Activated CD4-positive, alpha-beta T cell treated with anti-CD3 and anti-CD28 coated beads for 4 hours (primary cell): ENCODE measurements at places on chromosomes 7 and 10.

DNA sequence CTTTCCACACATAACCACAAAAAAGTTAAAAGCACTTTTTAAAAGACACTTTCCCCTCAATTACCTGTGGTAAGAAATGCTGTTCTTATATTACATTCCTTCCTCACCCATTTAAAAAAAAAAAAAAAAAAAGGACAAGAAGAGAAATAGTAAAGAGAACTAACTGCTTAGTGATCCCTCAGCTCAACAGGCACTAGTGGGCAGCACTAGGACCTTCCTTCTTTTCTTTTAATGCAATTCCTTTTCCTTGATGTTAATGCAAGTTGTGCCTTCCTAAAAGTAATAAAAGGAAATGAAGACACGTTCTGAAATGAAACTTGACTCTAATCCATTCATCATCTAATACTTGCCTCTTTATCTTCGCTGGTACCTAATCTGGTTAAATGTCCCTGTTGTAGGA, 189.7 kb downstream of the TCF7L2 start:
- no peak for DNase-seq

GRCh38 chr10:436013-436697, 253.3 kb downstream of the DIP2C start:
- DNase-seq: no peak

- no peak for DNase-seq
These were observed 36.0 kb upstream of the GLI3 start for GRCh38 chr7:42272793-42273665.

GRCh38 chr7:140641524-140642195, 1.0 kb upstream of the DENND2A start:
- DNase-seq: no peak

DNA sequence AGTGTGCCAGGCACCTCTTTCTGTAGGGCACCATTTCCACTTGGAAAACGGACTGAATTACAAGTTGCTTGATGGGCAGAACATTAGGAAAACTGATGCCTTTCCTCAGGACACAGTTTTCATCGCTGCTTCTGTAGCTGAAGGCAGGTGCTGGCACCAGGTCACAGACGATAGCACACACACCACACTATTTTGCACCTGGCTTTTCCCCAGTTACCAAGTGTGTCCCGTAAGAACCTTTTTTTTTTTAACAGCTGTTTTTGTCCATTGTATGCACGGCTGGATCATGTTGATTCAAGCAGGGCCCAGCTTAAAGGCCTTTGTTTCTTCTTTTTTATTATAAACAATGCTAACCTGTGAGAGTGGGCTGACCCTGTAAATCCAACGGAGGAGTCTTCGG, 1.3 kb upstream of the GET4 start:
- no peak for DNase-seq

DNA sequence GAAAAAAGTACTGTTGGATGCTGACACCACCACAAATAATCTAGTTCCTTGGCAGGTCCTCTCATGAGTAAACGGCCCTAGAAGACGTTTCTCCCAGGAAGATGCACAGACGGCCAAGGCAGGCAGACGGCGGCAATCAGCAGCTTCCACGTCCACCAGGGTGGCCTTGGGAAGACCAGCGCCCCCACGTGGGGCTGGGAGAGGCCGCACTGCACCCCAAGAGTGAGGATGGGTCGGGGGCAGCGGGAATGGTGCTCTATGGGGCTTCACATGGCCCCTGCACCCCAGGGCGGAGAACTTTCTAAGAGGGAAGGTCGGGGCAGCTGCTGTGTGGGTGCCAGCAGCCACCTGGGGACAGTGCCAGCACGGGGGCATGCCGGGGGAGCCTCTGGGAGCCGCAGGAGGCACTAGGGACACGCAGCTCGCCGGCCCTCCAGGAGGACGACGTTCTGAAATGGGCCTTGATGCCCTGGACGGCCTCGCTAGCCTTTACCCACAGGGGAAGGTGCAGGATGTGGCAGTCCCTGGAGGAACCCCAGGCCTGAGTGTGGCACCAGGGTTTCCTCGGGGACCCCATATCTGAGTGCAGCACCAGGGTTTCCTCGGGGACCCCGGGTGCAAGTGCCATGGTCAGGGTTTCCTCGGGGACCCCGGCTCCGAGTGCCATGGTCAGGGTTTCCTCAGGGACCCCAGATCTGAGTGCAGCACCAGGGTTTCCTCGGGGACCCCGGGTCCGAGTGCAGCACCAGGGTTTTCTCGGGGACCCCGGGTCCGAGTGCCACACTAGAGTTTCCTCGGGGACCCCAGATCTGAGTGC, 539.9 kb downstream of the DNAJB6 start:
- no peak for DNase-seq

- DNase-seq: no peak
These were observed 166.0 kb upstream of the TCF7L2 start for GRCh38 chr10:112784022-112784461.

DNA sequence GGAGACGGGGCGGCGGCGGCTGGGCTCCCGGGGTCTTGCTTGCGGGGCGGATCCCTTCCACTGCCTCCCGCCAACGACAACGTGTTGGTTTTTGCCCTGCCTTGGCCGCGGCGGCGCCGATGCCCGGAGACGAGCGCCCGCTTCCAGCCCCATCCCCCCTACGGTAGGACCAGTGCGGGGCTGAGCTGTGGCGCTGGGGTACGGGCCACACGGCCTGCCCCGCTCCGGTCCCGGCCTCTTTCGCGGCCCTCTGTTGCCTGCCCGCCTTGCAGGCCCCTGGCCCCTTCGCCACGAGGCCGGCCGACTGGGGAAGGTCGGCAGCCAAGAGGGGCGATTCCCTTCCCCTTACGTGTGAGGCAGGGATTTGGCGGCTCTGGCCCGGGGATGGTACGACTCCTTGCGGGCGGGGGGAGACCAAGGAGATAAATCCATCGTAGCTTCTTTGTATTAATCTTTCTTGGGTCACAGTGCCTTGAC, 488 bp downstream of the EIF4H start:
- no peak for DNase-seq

DNA sequence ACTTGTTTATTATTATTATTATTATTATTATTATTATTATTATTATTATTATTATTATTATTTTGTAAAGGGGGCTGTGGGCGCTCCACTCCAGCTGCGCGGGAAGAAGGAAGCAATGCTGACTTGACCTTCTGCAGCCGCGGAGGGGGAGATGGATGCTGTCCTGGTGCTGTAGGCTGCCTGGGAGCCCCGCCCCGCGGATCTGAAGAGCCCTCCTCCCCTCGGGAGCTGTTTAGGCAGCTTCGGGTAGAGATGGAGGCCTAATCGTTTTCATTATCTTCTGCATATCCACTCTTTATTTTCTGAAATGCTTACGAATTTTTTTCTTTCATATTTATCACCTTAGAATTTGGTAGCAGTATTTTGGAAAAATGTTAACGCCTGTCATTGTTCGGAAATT, 101.2 kb upstream of the KLF6 start:
- DNase-seq: no peak

DNA sequence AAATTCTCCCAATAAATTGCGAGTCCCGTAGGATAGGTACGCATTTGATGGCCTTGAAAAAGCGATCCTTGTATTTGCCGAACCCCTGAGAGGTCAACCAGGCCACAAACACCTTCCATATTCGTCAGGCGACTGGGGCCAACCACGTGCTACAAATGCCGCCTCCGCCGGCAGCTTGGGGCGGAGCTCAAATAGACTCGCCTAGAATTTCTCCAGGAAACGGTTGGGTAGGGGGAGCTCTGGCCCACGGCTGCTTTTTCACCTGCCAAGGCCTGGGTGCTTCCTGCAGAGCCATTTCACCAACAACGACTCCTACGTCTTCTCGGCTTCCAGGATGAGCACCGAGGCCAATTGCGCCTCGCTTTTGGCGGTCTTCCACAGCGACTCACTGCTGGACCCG, 53.4 kb upstream of the KIF5B start:
- DNase-seq: no peak

GRCh38 chr10:48399056-48399541, 92.6 kb downstream of the MAPK8 start:
- DNase-seq: no peak

DNA sequence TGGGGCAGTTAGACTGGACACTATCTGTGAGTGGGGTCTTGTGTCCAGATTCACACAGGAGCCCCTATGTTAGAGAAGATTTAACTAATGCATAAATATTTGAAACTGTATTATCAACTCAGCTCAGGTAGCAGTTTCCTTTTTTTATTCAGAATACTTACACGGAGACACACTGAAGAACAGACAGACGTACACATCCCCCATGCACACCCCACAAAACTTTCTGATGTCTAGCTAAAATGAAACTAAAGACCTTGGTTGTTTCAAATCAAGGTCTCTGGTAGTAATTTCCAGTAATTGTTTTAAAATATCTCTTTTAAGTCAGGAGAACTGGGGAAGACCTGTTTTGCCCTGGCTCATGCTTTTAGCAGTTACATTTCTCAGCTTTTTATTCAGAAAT, 55.7 kb upstream of the PRKCQ start:
- DNase-seq: no peak

DNA sequence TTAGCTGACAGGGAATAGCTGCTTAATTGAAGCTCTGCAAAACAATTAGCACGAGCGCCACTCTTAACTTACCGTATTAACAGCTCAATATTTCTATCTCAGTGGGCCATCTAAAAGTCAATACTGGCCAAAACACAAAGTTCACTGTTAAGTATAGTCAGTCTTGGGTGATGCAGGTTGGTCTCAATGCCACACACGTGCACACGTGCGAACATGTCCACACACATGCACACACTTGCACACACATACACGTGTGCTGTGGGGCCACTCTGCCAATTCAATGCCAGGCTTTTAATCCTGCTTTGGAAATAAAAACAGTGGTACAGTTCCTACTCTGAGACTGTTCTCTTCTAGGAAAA, 105.1 kb downstream of the GRB10 start:
- DNase-seq: no peak

GRCh38 chr7:81534996-81535395, 234.9 kb downstream of the HGF start:
- DNase-seq: no peak

DNA sequence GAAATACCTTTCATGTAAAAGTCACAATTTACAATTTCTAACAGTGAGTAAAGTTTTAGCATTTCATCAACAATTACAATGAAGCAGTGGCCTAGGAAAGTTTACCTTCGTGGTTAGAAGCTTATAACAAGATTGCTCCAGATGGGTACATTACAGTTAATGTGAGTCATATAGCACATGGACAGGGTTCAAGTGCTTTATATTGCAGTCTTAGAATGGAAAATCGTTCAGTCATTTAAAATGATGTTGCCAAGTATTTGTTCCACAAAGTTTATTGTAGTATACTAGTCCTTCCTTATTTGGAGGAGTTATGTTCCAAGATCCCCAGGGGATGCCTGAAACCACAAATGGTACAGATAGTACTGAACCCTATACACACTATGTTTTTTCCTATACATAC, 174.6 kb upstream of the TARP start:
- DNase-seq: no peak

DNA sequence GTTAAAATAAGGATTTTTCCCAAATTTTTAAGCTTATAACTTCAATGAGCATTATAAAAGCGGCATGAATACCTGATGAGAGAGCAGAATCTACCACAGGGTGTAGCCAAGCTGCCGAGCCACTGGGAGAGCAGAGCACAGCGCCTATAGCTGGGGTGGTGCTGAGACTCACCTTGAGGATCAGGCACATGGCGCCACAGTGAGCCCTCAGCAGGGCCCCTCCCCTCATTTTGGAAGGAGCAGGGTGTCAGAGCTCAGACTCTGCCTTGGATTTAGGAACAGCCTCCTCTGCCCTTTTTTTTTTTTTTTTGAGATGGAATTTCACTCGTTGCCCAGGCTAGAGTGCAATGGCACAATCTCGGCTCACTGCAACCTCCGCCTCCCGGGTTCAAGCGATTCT, 118.6 kb downstream of the SRPK2 start:
- DNase-seq: no peak

DNA sequence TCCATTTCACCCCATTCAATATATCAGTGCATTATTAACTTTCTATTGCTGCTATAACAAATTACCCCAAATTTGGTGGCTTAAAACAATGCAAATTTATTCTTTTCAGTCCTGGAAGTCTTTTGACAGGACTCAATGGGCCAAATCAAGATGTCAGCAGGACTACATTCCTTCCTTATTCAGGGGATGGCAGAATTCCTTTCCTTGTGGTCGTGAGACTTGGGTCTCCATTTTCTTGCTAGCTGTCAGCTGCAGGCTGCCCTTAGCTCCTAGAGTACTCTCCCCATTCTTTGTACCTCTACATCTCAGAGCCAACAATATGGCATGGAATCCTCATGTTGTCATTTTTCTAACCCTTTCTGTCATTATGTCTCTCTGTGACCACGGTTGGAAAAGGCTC, 310.6 kb downstream of the HDAC9 start:
- no peak for DNase-seq

- DNase-seq: no peak
These were observed 45.7 kb downstream of the PITRM1 start for GRCh38 chr10:3126741-3127346.

DNA sequence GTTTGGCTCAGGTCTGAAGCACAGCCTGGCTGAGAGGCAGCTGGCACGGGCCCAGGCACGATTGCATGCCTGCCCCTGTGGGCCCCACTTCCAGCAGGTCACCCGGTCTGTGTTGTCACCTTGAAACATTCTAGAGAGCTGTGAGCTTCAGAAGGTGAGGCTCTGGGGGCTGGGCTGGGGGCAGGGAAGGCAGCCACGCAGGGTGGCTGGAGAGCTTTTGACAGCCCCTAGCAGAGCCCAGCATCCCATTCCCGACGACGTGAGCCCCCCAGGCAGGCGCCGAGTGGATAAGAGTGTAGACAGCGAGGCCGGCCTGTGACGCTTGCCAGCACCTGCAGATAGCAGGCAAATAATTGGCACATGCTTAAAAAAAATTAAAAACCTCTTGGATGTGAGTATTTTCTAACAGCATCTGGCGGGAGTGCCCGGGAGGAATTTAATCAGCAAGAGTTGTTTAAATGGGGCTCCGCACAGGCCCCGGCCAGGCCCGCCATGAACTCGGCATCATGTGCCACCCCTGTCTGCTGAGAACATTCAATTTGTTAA, 212.0 kb upstream of the TBX20 start:
- no peak for DNase-seq

- DNase-seq: no peak
These were observed 17.3 kb upstream of the INPP5A start for GRCh38 chr10:132520177-132520811.

GRCh38 chr7:118158766-118159165, 25.2 kb upstream of the LSM8 start:
- DNase-seq: no peak

DNA sequence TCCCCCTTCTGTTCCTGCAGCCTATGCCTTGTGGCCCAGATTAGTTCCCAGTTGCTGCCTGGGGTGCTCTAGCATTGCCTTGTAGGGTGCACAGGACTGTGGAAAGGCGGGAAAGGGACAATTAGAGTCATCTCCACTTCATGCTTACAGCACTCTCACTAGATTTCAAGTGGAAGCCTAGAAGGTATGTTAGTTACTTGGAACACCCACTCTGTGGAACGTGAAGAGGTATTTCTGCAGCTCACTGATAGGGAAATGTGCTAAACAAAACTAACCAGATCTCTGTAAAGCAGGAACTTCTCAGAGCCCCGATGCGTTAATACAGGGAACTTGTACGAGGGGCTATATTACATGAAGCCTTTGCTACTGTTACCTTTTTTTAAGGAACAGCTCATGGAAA, 19.4 kb downstream of the STMP1 start:
- DNase-seq: no peak

- no peak for DNase-seq
These were observed 11.8 kb downstream of the FAM3C start for GRCh38 chr7:121384265-121384664.

GRCh38 chr7:118328505-118329211, 104.2 kb downstream of the ANKRD7 start:
- no peak for DNase-seq

- DNase-seq: no peak
These were observed 64.6 kb downstream of the KLF6 start for GRCh38 chr10:3720228-3721019.

GRCh38 chr7:157475601-157476000, 138.8 kb downstream of the DNAJB6 start:
- DNase-seq: no peak
